ENCODE measurements at places on chromosomes 3 and 15.

DNA sequence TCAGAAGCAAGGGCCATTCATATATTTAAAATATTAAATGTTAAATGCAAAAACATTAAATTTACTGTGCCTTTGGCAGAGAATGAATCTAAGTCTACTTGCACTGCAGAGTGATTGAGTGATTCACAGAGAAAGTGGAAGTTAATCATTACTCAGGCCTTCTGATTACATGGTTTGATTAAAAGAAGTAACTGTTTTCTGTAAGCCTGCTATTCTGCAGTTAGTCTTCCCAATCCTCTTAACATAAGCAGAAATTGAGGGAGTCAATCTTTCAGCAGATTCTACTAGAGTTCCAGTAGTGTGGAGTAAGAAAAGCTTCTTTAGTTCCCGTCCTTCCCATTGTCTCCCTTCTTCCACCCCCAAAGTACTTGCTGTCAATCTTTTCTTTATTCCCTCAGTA, 1.5 kb downstream of the NLGN1 start:
- DNase-seq = no peak

- DNase-seq = no peak
Observed at GRCh38 chr3:44339181-44340057, 853 bp downstream of the TCAIM start.

- DNase-seq = no peak
Observed at GRCh38 chr15:69474291-69474690, 21.7 kb downstream of the RPLP1 start.

DNA sequence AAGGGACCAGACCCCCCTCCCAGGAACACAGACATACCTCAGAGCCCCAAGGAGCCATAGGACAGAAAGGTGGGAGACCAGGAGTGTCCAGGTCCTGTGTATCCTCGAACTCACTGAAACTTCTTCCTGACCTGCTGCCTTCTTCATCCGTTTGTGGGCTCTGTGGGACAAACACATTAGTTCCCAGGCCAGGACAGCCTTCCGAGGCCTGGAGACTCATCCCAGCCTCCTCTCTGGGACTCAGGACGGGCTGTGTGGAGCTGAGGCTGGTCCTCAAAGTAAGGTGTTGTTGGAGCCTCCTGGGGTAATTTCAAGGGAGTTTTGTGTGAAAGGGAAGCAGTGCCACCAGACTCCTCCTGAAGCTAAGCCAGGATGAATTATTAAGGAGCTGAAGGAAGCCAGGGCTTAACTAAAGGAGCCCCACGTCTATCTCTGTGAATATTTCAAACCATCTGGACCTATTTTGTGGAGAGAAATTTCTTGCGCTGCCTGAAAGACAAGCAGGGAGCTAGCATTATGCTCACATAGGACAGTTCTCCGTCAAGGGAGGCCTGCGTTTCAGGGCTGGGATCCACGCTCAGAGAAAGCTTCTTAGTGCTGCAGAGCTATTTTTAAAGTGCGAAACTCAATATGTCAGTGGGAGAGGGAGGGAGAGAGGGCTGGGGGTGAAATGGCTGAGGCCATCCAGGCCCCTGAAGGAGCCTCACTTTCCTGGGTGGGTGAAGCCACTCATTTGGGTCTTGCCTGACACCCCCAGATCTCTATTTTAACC, 29.8 kb upstream of the PLA2G4E start:
- no peak for DNase-seq

DNA sequence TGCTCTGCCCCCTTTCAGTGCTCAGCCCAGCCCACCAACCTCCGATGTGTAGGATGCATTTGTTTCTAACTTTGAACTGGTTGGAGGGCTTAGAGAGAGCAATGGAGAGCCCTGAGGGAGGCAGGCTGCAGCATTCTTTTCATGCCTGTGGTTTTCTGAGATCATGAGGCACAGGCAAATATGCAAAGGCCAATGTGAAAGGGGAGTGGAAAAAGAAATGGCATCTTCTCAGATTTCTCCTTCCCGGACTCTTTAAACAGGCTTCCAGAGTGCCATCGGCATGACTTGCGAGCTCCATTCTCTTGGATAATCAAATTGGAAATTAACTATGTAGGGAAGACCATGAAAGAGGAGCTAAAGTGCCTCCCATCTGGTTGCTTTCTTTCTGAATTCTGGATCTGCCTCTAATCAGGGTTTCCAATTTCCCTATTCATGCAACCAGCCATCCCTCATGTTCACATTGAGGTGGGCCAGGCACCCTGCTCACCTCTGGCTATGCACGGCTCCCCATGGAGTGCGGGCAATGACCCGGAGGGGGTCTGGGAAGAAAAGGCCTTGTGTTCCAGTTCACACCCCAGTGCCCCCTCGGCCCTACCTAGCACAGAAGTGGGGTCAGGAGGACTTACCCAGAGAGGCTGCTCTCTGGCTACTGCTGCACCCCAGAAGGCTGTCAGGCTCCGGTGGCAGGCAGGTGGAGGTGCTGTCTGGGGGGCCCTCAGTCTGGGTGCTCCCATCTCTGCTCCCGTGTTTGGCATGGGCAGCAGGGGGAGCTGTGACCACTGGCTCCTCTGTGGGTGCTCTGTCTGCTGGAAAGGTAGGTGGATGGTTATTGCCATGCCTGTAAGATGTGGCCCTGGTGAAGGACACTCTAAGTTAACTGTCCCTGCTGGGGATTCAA, 16.1 kb downstream of the AMOTL2 start:
- peak; percentile 55 for DNase-seq

DNA sequence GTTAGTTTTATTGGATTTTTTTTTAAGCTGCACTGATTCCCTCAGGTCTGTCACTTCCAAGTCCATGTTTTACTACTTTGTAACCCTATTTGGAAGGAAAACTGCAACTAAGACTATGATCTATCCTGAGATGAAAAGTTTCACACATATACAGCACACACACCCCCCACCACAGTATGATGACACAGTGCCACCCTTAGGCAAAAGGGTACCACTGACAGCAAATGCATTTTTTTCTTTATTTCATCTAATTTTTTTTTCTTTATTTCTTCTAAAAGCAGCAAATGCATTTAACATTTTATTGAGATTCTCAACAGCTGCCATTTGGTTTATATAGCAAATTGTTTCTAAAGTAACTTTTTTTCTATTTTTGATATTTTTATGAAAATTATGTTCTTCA, 21.2 kb downstream of the NGRN start:
- peak; percentile 20 for DNase-seq

DNA sequence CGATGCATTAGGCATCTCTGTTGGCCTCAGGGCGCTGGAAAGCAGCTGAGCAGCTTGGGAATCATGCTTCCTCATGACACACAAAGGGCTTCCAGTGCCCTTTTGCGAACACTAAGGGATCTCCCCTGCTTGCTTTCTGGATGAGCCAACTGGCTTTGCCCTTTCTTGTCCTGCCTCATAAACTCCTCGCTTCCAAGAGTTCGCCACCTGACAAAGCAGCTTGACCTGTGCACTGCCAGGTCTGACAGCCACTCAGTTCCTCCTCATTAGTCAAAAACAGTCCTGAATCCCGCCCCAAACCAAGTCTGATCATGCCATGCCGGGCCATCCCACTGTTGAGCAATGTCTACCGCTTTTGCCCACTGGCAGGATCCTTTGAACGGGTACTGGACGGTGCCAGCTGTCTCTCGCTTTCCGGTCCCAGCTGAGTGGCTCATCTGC, 265.4 kb upstream of the LYSMD4 start:
- no peak for DNase-seq

DNA sequence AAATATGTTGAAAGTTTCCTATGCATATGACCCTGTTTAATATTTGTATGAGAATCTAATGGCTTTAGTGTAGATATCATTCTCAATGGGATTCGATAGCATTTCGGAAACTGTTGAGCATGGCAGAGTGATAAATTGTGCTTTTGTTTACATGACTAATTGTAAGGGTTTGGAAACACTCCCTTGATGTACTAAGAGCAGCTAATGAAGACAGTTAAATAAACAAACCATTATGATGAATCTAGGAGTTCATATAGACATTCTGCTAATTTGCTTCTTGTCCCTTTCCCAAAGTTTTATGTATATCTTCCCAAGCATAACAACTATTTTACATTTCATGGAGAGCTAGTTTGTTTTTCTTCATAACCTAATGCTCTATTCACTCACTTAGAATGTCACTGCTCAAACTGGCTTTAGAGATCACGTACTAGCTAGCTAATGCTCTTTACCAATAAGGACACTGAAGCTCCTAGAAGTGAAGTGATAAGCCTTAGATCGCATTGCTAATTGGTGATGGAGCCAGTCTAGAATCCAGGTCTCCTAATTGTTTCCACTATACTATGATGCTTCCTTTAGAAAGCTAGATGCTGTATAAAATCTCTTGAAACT, 140.8 kb downstream of the TP63 start:
- DNase-seq = no peak

DNA sequence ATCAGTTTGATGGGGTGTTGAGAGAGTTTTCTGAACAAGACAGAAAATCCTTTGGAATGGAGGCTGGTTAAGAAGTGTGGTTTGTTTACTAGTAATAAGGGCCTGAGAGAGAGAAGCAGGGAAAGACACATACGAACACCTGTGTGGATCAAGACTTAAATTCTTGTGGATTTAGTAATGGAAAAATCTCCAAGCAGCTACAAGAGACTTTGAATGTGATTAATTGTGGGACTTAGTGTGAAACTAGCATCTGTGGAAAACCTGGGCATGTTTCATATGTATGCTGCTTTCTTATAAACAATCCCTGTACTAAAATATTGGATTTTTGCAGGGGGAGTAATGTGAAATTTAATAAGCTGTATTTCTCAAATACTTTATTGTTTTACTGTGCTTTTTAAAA, 399.1 kb downstream of the SI start:
- no peak for DNase-seq

GRCh38 chr3:138078901-138079344, 36.5 kb downstream of the DZIP1L start:
- no peak for DNase-seq

- no peak for DNase-seq
Observed at GRCh38 chr3:148708409-148708808, 10.7 kb downstream of the AGTR1 start.

DNA sequence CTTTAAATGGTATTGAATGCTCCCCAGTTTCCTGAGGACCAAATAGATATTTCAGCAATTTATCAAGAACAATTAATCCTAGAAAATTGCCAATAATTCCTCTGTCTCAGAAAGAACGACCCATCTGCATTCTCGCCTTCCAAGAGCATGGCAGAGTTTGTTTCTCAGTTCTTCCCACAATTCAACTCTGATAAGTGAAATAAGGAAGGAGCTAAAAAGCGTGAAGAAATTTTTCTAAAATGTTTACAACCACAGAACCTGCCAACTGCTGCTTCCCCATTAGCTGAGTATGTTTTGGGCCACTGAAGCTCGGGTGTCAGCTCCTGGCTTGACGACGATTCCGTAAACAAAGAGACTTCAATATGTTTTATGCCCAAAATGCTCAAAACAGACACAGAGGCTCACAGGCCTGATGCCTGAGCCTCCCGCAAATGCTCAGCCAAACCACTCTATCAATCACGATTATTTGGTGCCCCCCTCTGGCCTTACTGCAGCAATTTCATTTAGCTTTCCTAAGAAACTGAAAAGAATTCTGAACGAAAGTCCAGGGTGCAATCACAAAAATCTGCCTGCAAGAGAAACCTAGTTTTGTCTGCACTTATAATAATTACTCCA, 259.2 kb upstream of the CCDC54 start:
- DNase-seq = no peak

DNA sequence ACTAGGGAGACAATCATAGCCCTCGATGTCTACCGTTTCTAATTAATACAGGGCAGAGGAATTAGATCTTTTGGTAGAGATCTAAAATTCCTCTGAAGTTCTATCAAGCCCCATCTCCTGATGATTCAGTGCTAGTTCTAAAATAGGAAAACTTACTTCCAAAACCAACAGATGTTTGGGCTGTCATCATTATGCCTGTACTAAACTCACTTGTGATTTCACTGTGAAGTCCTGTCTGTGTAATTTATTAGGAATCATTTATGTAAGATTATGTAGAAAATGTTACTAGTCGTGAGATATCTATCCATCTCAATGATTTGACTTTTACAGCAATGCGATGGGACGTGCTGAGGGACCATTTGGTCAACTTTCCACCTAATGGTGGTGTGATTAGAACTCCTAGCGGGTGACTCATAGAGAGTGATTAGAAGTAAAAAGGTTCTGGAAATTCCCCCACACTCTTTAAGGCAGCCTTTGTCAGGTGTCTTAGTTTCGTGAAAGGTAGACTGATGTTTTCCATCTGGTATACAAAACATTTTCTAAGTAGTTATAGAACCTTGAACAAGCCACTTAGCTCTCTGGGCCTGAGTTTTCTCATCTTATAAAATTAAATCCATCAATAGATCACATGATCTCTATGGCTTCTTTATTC, 34.2 kb downstream of the LIPC start:
- no peak for DNase-seq

- no peak for DNase-seq
Observed at GRCh38 chr3:149610351-149611105, 47.3 kb downstream of the WWTR1 start.

DNA sequence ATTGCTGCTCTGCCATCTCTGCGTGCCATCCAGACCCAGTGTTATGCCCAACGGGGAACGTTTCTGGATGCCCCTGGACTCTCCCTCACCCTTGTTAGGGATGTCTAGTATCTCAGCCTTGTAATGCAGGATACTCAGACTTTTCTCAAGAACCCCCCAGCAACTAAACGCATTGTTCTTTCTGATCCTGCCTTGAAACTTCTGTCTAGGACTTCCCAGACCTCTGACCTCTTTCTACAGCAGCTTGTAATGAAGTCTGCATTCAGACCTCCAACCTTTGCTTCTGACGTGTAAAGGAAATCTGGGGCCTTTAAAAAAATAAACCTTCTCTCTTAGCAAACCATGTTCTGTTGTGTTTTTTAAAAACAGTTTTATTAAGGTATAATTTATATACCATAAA, 139.5 kb downstream of the KCNAB1 start:
- no peak for DNase-seq

Data from GM19239 (cell line).